ENCODE measurements at places on chromosomes 2 and 18. TPM values are rescaled to one million over a fixed set of nuclear protein-coding genes. Genes with fewer than 3 reads are reported as not detected.
A peak's percentile ranks its signal among the peaks of the same experiment; 100 is the strongest.

- no peak for DNase-seq
These were observed 20.8 kb downstream of the EIPR1 start for GRCh38 chr2:3356799-3357198.

Gene ALPP
- not detected for total RNA-seq

Gene IGFBP2
- 126 TPM for total RNA-seq

DNA sequence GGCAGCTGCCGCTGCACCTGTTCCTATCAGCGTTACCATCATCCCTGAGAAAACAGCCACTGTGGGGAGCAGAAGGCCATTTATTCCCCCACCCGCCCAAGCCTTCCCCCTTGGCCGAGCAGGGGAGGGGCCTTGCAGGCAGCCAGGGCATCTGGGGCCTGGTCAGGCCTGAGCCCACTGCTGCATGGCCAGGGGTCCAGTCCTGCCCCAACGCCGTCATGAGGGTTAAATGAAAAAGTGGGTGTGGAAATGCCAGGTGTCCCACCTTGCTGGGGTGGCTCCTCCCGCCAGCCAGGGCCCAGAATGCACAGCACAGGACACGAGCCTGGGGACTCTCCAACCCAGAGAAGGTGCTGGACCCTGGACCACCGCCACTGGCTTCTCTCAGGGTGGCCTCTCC lies 14.2 kb downstream of the ANO7 start:
- DNase-seq, result no peak

Gene MAPK4
- not detected for total RNA-seq

Gene KCMF1
- 55.0 TPM for total RNA-seq

DNA sequence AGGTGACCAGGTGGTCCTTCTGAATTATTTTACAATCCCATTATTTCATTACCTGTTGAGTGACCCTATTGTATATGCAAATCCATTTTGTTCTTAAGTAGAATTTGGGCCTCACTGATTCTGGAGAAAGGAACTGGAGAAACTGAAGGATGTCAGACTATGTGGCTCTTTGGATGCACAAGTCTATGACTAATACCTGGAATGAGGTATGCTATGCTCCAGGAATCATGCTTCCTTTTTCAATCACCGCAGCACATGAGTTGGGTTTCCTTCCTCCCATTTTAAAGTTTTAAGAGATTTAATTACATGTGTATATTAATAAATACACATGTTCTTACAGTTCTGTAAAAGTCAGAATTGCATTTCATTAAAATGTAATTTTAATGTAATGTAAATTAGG lies 253.9 kb upstream of the VWC2L start:
- no peak for DNase-seq

GRCh38 chr2:8543383-8544170 lies 138.3 kb upstream of the ID2 start:
- no peak for DNase-seq

GRCh38 chr2:68404164-68404563 lies 39.1 kb downstream of the PLEK start:
- no peak for DNase-seq

GRCh38 chr18:49959176-49959575 lies 145.8 kb upstream of the ACAA2 start:
- DNase-seq, result no peak

- DNase-seq, result no peak
These were observed 52.6 kb downstream of the ITGB1BP1 start for GRCh38 chr2:9370746-9371145.

DNA sequence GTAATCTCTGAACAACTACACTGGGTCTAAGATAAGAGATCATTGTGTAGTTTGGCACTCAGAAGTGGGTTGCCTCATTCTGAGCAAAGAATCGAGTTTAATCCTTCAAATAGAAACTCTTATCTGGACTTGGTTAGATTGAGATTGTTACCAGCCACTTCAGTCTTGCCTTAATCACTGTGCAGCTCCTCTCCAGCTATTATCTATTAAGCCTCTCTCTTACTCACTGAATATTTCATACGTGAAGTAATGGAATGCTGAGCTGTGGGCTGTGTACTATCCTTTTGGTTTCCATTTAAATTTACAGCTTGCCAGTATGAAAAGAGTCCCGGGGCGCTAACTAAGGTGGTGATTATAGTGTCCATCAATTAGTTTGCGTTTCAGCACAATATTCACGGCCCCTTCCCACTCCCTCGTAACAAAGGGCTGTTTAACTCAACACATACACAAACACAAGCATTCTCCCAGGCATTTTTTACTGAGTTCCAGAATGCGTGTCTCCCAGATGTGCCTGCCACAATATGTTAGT lies 65.7 kb upstream of the NCKAP5 start:
- DNase-seq, result no peak

Gene FBXO15
- not detected for total RNA-seq

- no peak for DNase-seq
These were observed 53.4 kb downstream of the BOLA3 start for GRCh38 chr2:74094291-74094690.

- DNase-seq, result no peak
These were observed 79.3 kb downstream of the TGFA start for GRCh38 chr2:70474256-70474848.

Gene UGT1A4
- total RNA-seq, result not detected

- DNase-seq, result no peak
These were observed 117.2 kb downstream of the CTNNA2 start for GRCh38 chr2:79630060-79630459.

- DNase-seq, result no peak
These were observed 7.7 kb upstream of the AMMECR1L start for GRCh38 chr2:127893494-127893893.

Gene RND3
- total RNA-seq, result 84.1 TPM

- DNase-seq, result no peak
These were observed 9.5 kb upstream of the RPRM start for GRCh38 chr2:153488072-153488471.

DNA sequence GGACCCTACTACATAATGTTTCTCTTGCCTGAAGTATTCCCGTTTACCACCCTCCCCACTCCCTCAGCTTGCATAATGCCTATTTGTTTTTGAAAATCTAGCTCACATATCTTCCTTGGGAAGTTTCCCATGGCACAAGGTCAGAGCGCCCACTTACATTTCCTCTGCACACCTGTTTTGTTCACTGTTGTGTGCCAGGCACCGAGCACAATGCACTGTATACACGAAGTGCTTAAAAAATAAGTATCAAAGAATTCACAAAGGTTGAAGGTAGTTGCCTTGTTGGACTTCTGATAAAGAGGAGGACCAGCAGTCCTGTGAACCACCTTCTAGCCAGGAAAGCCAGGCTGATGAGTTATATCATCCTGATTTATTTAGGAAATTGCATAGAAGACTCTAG lies 16.8 kb upstream of the RHOB start:
- no peak for DNase-seq

Gene CHRNG
- total RNA-seq, result not detected

Gene PRSS56
- total RNA-seq, result not detected

Gene AKAIN1
- not detected for total RNA-seq

GRCh38 chr18:30684825-30685481 lies 357.6 kb downstream of the DSC3 start:
- DNase-seq, result no peak

Gene TRAF3IP1
- 13.9 TPM for total RNA-seq

Gene HDHD2
- 16.8 TPM for total RNA-seq

- no peak for DNase-seq
These were observed 4.3 kb upstream of the CNDP1 start for GRCh38 chr18:74529811-74530583.

- DNase-seq, result no peak
These were observed 23.4 kb upstream of the CHRNA1 start for GRCh38 chr2:174787487-174788205.

GRCh38 chr2:45595721-45596435 lies 15.2 kb downstream of the SRBD1 start:
- DNase-seq, result peak; percentile 38

DNA sequence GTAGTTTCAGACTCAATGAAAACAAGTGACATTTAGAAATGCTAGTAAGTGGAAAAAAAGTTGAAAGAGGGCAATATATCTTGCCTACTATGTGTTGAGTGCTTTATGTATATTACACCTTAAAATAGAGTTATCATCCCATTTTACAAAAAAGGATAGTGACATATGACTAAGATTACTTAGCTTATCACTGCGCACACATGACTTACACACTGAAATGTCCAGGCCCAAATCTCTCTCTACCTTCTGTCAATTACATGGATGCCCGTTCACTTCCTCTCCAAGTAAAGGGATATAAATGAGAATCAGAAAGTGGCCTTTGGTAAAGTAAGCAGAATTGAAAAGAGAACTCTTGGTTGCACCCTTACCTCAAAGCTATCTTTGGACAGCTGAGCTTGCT lies 3.6 kb upstream of the PARD3B start:
- DNase-seq, result no peak

Gene ERFE
- total RNA-seq, result not detected

Gene XDH
- total RNA-seq, result not detected

GRCh38 chr18:50986360-50987087 lies 18.7 kb downstream of the ELAC1 start:
- no peak for DNase-seq

GRCh38 chr2:236849940-236850339 lies 235.7 kb upstream of the COPS8 start:
- no peak for DNase-seq

DNA sequence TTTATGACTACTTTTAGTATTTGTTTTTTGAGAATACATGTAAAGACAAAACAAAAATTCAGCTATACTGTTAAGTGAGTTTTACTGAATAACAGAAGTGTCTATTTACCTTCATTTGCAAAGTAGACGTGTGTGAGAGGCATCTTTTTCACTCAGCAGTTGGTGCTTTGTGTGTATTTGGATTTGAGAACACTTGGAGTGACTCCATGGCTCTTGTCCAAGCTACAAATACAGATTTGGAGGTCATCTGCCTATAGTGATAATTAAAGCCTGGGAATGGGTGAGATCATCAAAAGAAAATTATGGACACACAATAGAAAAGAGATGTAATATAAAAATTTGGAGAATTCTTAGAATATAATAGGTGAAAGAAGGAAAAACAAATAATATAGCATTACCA lies 6.2 kb downstream of the NAB1 start:
- no peak for DNase-seq

GRCh38 chr2:172296267-172297046 lies 130.9 kb upstream of the ITGA6 start:
- no peak for DNase-seq

Gene UPP2
- total RNA-seq, result not detected

DNA sequence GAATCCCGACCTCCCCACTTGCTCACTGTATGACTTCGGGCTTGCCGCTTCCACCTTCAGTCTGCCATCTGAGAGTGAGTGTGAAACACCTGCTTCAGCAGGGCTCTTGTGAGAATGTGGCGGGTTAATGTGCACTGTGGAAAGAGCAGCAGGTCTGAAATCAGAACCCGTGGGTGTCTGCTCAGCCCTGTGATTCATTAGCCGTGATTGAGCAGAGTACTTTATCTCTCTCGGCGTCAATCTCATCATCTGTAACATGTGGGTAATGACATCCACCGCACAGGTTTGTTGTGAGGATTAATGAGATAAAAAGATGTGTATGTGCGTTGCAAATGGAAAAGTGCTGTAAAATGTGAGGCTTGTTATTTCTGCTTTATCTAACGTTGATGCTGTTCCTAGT lies 128.6 kb downstream of the LRATD1 start:
- no peak for DNase-seq

GRCh38 chr2:29226808-29227207 lies 111.6 kb downstream of the CLIP4 start:
- DNase-seq, result no peak

DNA sequence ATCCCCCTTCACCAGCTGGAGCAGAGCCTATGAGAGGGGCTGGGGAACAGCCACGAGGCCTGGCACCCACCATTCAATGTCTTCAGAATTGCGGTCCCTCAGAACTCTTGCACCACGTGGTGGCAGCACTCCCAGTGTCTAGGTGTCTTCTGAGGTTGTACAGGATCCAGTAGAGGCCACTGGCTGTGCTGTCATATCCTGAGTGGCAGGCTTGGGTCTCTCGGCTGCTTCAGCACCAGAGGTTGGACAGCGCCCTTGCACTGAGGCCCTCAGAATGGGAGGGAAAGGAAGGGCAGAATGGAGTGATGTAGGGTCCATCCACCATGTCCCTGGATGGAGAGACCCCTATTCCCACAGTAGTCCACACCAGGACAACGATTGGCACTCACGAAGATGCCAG lies 112.0 kb upstream of the TEKT4 start:
- no peak for DNase-seq

DNA sequence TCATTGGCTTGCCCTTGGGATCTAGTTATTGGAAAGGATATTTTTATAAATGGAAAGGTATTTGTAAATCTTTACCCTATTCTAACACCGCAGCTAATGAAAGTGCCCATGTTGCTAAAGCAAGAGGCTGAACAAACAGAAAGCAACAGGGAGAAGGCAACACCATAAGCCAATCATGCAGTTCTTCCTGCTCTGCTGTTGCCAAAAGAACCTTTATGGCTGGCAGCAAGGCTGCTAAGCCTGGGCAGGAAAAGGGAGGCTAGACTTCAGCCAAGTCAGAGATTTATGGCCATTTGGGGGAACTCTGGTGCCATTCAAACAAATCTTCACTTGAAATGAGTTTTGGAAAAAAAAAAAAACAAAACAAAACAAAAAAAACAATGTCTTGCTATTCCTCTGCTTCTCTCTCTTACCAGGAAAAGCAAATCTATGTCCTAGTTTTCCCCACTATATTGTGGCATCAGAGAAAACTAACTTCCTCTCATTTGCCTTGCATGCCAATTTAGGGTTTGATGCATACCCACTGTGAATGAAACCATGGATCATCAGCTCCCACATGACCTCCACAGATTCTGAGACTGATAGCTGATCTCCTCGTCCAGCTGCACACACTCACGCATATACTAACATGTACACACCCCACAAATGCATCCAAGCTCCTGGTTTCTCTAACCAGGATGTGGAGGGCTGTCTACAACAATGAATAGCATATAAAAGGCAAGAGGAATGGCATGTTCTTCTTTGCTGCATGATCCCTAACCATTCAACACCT lies 179.3 kb downstream of the C1D start:
- DNase-seq, result no peak

GRCh38 chr2:222568865-222569264 lies 87.0 kb downstream of the FARSB start:
- DNase-seq, result no peak

Gene TUBA3E
- not detected for total RNA-seq

Gene EVA1A
- 1.3 TPM for total RNA-seq

Gene MPP4
- total RNA-seq, result 1.1 TPM

- DNase-seq, result no peak
These were observed 38.1 kb downstream of the AGFG1 start for GRCh38 chr2:227509824-227510619.

GRCh38 chr2:40244251-40244650 lies 207.6 kb downstream of the SLC8A1 start:
- no peak for DNase-seq

Data from omental fat pad (tissue), 4 donors.